ENCODE measurements at places on chromosomes 7 and 10. TPM values are rescaled to one million over a fixed set of nuclear protein-coding genes. Genes with fewer than 3 reads are reported as not detected.
A peak's percentile ranks its signal among the peaks of the same experiment; 100 is the strongest.

Gene MMD2
- not detected for total RNA-seq

DNA sequence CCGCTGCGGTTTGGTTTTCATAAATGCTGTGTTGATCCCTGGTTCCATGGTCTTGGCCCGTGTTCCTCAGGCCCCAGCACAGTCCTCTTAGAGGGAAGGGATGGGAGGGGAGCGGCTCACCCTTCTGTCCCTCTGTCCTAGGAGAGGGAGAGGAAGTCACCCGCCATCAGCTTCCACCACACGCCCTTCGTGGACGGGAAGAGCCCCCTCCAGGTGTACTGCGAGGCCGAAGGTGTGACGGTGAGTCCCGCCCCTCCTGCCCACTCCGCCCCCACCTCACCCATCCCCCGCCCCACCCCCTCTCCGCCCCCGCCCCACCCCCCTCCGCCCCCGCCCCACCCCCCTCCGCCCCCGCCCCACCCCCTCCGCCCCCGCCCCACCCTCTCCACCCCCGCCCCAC lies 37.5 kb upstream of the DPYSL4 start:
- H3K4me3 ChIP-seq = no peak overlapping the region
- H3K27me3 ChIP-seq = no peaks in the 10 kb centered on the region
- H3K27ac ChIP-seq = no peak overlapping the region
- no peak for DNase-seq
- no peaks in the 10 kb centered on the region for H3K4me1 ChIP-seq

DNA sequence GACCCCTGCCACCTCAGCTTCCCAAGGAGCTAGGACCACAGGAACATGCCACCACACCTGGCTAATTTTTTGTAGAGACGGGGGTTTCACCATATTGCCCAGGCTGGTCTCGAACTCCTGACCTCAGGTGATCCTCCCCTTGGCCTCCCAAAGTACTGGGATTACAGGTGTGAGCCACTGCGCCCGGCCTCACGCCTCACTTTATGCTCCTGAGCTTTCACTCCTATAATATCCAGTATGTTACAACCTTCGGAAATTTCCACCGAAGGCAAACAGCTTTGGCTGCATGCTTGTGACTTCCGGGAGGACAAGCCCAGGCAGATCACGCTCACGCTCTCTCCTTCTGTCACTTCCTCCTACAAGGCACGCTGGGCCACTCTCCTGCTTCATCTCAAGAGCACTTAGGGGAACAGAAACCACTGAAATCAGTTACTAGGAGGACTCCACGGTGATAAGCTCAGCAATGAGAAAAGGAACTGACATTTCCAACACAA lies 4.4 kb upstream of the MAD1L1 start:
- peaks cover 15% of the 10 kb centered on the region for H3K4me1 ChIP-seq
- H3K27me3 ChIP-seq = no peaks in the 10 kb centered on the region
- H3K4me3 ChIP-seq = no peak overlapping the region
- no peak for DNase-seq

GRCh38 chr7:42548816-42549611 lies 312.0 kb upstream of the GLI3 start:
- DNase-seq = no peak
- no peaks in the 10 kb centered on the region for H3K4me1 ChIP-seq
- H3K36me3 ChIP-seq = no peaks in the 10 kb centered on the region
- H3K27ac ChIP-seq = no peak overlapping the region

Gene CTTNBP2
- not detected for total RNA-seq

- no peak overlapping the region for H3K4me3 ChIP-seq
- peaks cover 4% of the 10 kb centered on the region for H3K36me3 ChIP-seq
- peak overlapping the region; percentile 54 for H3K27ac ChIP-seq
Measured at GRCh38 chr10:102635377-102635776, 8.9 kb upstream of the TRIM8 start.

Gene GFRA1
- total RNA-seq = not detected

Measured in activated T-helper 2 cell treated with anti-CD3 and anti-CD28 coated beads, Interferon-gamma antibody, Interleukin-2, Interleukin-4, amounts not matched to agents 10 μg/mL and 5 μg/mL and 100 μg/mL, durations not matched to agents 14 hours and 24 hours and 36 hours (primary cell).